Fibroblast of skin of left quadriceps (primary cell): ENCODE measurements at places on chromosomes 7 and 10.

- no peak for DNase-seq
These were observed 19.5 kb downstream of the NRP1 start for GRCh38 chr10:33314811-33315561.

DNA sequence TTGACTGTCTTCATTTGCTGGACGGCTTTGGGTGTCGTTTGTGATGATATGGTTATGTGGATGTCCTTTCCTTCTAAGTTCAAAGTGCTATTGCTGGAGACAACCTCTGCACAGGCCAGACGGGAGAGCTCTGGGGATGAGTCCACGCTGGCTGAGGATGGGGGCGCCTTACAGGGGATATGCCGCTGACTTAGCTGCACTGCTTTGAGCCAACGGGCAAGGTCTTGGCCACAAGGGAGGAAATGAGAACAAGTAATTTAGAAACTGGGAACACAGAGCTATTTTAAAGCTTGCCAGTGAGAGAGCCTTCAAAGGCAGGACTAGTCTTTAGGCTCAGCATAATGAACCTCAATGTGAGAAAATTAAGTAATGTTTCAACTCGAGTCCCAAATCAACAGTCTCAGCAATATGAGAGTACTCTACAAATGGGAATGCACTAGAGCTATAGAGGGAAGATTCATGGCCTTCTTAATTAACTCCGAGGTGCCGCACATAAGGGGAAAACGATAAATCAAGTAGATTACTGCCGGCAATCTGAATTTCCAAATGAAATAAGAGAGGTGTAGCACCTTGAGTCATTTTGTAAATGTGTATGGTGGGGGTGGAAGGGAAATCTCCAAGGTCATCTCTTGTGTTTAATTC lies 209.3 kb downstream of the JAZF1 start:
- DNase-seq = no peak

DNA sequence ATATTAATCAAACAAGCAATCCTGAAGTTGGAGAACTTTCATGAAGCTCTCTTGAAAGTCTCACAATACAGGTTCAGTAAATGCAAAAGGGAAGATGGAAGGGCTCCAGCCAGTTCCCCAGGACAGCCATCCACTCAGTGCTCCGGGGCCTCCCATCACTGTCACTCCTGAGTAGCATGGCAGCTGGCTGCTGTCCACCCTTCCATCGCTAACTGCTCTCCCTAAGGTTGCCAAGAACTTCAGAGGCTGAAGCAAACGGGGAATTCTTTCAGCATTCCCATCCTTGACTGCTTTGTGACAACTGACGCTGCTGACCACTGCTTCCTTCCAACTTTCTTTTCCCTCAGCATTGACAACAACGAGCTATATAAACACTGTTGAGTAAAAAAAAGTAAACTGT lies 69.1 kb downstream of the VPS41 start:
- DNase-seq = no peak

GRCh38 chr10:52805414-52806285 lies 33.1 kb upstream of the MBL2 start:
- no peak for DNase-seq

DNA sequence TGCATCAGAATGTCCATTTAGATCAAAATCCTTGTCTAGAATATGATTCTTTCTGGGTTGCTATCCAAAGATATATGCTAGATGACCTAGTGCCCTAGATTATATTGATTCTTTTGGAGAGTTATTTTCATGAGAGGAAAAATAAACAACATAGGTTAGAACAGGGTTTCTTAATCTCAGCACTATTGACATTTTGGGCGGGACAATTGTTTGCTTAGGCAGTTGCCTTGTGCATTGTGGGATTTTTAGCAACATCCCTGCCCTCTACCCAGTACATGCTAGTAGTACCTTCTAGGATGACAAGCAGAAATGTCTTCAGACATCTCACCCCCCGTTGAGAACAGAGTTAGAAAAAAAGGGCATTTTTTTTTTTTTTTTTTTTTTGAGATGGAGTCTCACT lies 25.1 kb upstream of the LAMB1 start:
- no peak for DNase-seq

DNA sequence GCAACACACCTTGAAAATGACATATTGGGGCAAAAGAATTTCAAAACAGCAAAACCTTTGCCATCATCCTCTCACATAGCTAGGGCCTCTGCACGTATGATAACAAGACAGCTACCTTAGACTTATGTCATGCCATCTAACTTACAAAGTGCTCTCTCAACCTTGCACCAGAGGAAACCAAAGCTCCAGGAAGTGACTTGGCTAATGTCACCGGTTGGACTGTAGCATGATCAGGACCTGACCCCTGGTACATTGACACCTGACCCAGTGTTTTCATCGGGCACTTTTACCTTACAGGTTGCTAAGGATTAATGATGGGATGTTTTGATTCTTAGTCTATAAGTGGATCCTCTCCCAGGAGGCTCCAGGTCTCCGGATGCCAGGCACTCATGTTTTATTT lies 529.8 kb upstream of the GALNT17 start:
- DNase-seq = no peak

GRCh38 chr10:52082307-52082706 lies 231.8 kb upstream of the DKK1 start:
- no peak for DNase-seq

DNA sequence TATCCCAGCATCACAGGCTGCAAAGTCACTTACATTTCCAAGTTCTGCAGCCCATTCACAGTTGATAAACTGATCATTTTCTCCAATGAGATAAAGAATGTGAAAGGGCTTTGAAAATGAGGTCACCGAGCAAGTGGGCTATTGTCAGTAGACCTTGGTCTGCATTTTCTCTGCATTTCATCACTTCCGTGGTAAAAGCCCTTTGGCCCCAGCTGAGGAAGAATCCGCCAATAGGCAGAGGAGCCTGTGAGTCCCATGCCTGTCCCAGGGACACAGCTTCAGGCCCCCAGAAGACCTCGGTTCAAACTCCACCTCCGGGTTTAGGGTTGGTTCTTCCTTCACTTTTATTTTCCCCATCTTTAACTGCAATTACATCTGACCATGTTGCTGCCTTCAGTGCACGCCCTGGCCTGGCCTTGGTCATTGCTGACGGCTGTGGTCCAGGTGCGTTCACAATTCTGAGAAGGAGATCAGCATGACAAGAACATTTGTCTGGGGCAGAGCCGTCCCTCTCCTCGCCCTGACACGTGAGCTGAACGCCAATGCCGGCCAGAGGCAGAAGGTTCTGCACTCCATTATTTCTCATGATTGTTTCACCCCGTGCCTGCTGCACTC lies 292.5 kb downstream of the TCERG1L start:
- no peak for DNase-seq

DNA sequence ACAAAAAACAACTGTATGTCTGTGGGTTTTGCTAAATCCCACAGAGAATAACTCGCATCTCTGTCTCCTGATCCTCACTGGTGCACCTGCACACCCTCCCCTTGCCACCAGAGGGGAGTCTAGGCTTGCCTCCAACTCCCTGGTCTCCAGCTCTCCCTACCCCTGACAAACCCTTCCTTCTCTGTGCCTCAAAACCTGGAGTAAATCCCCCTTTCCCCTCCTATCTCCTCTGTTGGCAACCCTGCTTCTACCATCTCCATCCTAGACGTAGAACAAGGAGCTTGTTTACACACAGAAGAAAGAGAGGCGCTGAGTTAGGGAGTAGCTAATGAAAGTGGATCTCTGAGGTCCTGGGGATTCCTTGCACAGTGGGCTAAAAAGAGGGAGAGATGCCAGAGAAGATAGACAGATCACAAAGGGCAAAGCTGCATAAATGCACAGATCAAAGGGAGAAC lies 6.0 kb downstream of the MBLAC1 start:
- DNase-seq = peak; percentile 30

- DNase-seq = no peak
These were observed 20.0 kb upstream of the GATA3 start for GRCh38 chr10:8034466-8035005.

DNA sequence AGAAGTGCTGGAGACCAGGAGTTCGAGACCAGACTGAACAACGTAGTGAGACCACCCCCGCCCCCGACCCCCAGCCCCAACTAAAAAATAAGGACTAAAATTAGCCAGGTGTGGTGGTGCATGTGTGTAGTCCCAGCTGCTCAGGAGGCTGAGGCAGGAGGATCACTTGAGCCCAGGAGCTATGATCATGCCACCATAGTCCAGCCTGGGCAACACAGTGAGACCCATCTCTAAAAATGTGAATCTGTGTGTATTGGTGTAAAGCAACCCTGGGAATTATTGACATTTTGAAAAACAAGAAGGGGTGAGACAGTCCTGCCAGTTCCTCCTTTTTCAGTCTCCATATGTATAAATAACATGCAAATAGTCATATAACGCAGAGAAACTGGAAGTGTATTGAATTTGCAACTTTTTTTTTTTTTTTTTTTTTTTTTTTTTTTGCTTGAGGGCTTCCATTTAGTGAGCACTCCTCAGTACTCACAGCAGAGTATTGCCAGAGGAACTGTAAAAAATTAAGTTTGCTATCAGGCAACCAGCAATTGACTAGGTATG lies 3.4 kb upstream of the ITGB1 start:
- DNase-seq = no peak

- DNase-seq = no peak
These were observed 73.4 kb downstream of the ALOX5 start for GRCh38 chr10:45447416-45447815.

DNA sequence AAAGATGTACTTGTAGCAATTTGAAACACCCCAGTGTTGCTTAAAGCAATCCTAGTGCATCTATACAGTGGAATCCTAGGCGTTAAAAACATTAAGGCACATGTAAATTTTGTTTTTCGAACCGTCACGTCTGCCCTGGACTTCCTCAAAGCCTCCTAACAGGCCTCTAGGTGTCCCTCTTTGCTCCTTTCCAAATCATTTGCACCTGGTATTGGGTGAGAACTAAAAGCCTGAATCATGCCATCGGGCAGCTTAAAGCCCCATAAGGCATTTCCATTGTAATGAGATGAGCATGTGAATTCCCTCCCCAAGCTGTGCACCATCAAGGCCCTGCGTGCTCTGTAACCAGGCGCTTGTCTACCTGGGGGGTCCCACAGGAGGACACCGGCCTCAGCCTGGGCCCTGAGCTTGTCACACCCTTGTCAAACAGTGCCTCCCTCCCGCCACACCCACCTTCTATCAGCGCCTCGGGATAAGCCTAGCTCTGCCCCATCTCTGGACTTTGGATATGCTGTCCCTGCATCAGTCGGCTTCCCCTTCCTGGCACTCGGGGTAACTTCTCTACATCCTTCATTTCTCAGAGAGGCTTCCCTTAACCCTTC lies 89.2 kb downstream of the WDR11 start:
- no peak for DNase-seq

GRCh38 chr10:86305521-86305920 lies 61.1 kb downstream of the GRID1 start:
- DNase-seq = no peak
